Stimulated activated CD4-positive, alpha-beta T cell treated with anti-CD3 and anti-CD28 coated beads, Interleukin-1b, Interleukin-23, amount 100 ng/mL, for 1 hour (primary cell): ENCODE measurements at places on chromosomes 7 and 10.
A peak's percentile ranks its signal among the peaks of the same experiment; 100 is the strongest.

- no peak for DNase-seq
Observed at GRCh38 chr7:132654150-132654549, 77.9 kb upstream of the PLXNA4 start.

GRCh38 chr10:45278860-45279498 is 36.4 kb downstream of the OR13A1 start:
- DNase-seq: no peak

- no peak for DNase-seq
Observed at GRCh38 chr7:140391634-140392033, 6.7 kb downstream of the SLC37A3 start.

DNA sequence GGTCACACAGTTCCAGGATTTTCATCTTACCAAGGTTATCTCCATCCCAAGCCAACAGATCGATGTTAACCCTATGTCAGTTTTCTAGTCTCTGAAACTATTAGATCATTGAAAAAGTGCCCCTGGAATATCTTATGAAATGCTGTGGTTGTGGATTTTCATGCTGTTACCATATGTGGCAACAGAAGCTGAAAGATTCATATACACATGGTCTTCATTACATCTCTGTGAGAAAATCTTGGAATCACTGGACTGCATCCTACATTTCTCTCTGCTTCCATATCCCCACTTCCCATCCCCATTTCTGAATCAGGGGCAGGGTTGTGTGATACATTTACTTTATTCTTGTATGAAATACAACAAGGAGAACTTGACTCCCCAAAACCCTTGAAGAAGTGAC is 146.1 kb downstream of the SLC16A9 start:
- DNase-seq: no peak

DNA sequence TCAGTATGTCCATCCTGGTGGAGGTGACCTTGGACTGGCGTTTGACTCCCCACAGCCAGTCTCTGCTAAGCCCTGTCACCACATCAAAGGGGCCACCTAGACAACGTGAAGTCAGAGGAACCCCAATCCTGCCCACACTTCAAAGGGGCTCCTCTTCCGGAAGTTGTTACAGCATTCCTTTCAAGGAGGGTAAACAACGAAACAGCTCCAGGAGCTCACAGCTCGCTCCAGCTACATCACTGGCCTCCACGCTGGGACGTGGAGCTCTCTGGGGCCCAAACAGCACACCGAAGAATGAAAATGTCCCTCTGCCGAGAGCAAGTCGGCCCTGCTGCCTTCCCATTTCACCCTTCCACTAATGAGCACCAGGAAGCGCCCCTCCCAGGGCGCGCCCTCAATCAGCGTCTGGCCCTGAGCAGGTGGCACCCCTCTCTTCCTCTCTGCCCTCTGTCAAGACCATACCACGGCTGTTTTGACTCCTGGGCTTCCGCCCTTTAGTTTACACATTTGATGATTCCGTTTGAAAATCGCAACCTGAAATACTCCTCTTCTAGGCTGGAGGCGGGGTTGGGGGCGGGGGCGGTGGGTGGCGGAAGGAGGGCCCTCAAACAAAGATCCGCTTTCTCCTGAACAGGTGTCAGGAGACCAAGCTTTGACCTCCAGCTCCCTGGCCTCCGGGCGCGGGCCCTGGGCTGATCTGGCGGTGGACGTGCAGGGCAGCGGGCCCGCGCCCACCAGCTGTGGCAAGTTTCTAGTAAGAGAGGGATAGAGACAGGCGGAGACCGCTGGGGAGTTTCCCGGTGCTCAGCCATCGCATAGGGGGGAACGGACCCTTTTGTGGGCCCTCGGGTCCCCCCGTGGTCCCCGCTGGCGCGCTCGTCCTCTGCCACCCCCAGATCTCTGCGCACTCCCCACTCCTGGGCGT is 53.1 kb upstream of the KDM7A start:
- no peak for DNase-seq

DNA sequence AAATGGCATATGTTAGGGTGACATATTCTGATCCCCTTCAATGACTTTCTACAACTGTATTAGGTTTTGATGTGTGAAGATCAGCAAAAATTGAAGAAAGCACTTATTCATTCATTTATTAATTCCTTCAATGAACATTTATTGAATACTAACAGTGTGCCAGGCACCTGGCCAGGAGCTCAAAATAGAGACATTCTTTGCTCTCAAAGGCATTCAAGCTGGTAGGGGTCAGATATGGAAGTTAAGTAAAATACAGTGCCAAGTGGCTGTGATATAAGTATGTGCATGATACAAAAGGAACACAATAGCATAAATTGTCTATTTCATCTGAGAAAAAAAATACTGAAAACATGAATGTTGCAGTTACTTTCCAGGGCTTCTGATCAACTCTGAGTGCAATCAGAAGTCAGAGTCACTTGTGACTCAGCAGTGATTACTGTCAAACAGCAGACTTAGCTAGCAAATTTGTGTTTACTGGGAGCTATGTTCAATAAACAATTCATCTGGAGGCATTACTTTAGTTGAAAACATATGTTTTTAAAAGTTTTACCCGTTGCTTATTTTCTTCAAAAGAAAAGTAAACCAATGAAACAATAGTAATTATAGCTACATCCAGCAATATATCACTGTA is 60.4 kb upstream of the CACNB2 start:
- DNase-seq: no peak

DNA sequence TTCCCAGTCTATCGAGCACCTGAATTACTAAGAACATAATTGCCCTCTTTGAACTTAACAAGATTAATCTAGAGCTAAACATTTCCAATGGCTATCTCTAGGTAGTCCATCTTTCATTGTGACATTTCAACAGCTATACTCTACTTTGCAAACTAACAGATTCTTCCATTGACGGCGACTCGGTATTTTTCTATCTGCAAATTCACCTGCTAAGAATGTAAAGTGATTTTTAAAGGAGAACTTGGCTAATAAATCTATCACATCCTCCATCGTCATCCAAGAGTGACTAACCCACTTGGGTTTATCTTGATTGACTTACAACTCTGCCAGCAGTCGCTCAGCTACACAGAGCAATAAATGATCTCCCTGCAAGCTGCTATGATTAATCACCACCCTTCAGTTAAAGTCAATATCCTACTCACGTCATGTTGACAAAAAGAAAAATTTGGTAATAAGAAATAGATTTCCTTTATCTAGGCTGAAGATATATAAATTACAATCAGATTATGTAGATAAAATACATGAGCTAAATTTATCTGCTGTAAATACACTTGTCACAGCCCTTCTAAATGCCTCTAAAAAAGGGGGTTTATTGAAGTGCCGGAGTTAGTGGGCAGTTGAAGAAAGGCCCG is 99.5 kb downstream of the SFMBT2 start:
- no peak for DNase-seq

DNA sequence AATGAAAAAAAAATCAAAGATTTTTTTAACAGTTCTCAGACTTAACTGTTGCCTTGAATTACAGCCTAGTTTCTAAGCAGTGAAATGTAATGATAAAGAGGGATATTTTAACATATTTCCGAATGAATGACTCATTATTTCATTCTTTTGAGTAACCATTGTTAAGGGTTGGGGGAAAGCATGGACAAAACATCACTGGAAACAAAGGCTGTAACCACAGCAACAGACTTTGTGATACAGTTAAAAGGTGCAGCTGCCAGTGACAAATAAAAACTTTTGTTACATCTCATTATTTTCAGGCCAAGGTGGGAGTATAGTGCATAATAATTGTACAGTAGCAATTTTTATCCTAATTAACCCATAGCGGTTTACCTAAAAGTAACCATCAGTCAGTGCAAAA is 172.6 kb downstream of the LRRTM3 start:
- no peak for DNase-seq

- no peak for DNase-seq
Observed at GRCh38 chr7:71912476-71912875, 499.7 kb downstream of the CALN1 start.

GRCh38 chr7:23520582-23520981 is 11.2 kb downstream of the TRA2A start:
- no peak for DNase-seq

GRCh38 chr7:134505856-134506255 is 21.5 kb upstream of the AKR1B10 start:
- no peak for DNase-seq

DNA sequence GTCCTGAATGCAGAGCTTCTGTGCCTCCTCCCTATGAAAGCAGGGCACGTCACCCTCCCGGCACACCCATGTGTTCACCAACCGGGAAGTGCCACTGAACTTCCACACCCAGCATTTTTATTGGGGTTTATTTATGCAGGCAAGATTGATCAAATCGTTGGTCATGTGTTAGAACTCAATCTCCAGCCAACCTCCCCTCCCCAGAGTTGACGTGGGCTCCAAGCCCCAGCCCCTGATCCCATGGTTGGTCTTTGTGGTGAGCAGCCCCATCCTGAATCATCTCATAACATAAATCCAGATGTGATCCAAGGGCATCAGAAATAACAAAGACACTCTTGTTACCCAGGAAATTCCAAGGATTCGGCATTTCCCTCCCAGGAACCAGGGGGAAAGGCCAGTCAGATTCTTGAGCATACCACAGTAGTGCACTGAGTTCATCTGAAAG is 151.2 kb downstream of the TPST1 start:
- DNase-seq: no peak

- no peak for DNase-seq
Observed at GRCh38 chr10:103709341-103709920, 145.9 kb downstream of the SH3PXD2A start.

GRCh38 chr7:82317257-82317721 is 126.3 kb downstream of the CACNA2D1 start:
- DNase-seq: no peak

DNA sequence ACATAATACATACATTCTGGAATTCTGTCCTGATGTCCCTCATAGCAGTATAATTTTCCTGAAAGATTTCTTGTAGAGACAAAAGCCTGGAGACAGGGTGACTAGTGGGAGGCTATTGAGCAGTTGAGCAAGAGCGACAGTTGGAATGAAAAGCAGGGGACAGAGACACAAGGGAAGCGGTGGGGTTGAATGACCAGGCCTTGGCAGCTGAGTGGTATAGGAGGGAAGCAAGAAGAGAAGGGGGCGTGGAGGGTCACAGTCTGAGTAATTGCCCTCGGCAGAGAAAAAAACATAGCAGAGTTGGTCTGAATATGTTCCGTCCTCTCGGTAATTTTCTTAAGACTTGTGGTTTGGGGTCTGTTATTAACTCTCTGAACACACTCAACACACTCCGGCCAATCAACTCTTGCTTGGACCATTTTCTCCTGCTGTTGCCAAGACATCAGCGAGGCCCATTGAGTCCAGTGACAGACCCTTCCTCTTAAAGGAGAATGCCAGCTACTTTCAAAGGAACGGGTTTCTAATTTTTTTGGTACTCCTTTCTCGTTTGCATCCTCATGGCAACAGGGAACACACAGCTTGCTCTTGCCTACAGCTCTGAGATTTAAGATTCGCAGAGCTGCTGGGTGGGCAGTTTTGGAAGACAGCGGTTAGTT is 5.3 kb upstream of the ACTR3B start:
- DNase-seq: no peak

DNA sequence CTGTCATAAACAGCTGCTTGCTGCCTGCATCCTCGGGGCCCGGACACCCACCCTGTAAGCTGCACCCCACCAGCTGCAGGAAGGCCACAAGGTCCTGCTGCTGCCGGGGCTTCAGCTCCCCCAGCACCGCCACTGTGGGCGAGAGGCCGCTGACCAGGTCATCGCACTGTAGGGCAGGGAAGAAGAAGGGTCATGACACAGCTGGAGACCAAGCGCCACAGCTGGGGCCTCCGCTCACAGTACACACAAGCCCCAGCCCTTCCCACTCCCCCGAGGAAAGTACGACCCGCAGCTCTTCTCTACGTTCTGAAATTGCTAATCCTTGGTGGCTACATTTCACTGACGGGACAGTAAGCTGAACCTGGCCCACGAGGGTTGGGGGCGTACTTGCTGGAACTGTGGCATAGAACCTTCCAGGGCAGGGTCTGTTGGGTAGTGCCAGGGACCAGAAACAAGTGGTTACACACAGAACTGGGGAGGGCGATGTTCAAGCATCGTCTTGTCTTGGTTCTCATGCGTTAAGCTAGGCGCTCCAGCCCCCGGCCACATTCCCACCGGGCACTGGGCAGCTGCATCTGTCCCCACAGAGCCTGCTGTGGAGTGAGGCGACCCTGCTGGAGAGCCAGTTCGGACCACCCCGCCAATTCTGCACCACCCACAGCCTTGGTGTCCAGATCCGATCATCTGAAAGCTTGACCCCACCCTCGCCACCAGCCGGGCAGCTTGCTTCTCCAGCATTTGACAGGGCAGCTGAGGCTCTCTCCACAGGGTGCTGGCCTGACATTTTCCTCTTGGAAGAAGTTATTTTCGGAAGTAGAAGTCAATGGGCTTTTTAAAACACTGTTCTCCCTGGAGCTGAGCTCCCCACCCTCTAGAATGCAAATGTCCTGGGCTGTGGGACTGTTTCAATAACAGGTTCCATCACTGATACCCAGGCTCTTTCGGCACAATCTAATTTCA is 50.8 kb downstream of the GSDME start:
- DNase-seq: no peak

DNA sequence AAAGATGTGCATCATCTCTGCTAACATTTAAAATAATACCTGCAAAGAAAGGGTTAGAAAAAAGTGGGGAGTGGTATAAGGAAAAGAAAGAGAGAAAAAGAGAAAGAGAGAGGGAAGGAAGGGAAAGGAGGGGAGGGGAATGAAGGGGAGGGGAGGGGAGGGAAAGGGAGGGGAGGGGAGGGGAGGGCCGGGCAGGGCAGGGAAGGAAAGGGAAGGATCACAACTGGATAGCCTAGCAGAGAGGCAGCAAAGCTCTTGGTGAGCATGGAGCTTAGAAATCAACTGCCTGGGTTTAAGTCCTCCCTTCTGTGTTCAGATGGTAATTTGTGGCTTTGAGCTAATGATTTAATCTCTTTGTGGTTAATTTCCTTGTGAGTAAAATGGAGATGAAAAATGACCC is 5.4 kb upstream of the FAM237B start:
- DNase-seq: no peak

- no peak for DNase-seq
Observed at GRCh38 chr10:100755821-100756220, 10.4 kb downstream of the PAX2 start.

DNA sequence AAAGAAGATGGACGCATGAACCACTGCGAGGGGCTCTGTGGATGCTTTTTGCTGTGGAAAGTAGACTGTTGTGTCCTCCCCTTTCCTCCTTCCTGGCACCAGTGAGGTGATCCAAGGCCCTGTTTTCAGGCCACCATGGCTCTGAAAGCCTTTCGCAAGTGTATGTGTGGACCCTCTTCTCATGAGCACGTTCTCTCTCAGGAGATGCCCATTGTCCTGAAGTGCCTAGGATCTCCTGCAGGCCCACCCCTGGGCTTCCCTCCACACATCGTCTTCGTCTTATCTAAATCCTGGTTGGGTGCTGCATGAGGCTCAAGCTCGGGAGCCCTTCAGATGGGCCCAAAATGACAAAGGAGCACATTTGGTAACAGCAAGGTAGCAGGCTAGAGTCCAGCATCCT is 188.2 kb downstream of the PTPN20 start:
- no peak for DNase-seq

GRCh38 chr7:14691597-14692203 is 210.9 kb downstream of the DGKB start:
- DNase-seq: peak; percentile 6

GRCh38 chr7:33093266-33093665 is 15.9 kb downstream of the RP9 start:
- no peak for DNase-seq
